Kidney (tissue), 22 donors: ENCODE measurements at places on chromosomes 16 and 17. TPM values are rescaled to one million over a fixed set of nuclear protein-coding genes. Genes with fewer than 3 reads are reported as not detected.

GRCh38 chr16:68344252-68344651 is 33.4 kb downstream of the PRMT7 start:
- H3K36me3 ChIP-seq, result peaks cover 3% of the 10 kb centered on the region
- no peak overlapping the region for H3K4me3 ChIP-seq
- no peak for DNase-seq
- H3K27ac ChIP-seq, result no peak overlapping the region
- H3K27me3 ChIP-seq, result no peaks in the 10 kb centered on the region

DNA sequence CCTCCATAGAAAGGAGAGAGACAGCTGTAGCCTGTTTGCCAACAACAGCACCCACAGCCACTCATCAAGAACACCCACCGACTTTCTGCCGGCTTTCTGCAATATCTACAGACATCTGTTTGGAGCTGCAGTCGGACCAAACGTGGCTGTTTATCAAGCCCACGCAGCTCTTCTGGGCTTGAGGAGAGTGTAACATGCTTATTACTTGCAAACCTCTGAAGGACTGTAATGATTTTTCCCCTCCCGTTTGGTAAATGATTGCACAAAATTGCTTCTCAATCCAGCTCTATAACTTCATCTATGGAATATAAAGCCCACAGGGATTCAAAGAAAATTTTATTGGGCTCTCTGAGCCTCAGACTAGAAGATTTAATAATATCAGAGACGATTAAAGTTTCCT is 100.5 kb downstream of the VAT1L start:
- no peaks in the 10 kb centered on the region for H3K27me3 ChIP-seq
- no peak overlapping the region for H3K27ac ChIP-seq
- no peak for DNase-seq
- H3K4me3 ChIP-seq, result no peak overlapping the region
- H3K4me1 ChIP-seq, result no peaks in the 10 kb centered on the region

DNA sequence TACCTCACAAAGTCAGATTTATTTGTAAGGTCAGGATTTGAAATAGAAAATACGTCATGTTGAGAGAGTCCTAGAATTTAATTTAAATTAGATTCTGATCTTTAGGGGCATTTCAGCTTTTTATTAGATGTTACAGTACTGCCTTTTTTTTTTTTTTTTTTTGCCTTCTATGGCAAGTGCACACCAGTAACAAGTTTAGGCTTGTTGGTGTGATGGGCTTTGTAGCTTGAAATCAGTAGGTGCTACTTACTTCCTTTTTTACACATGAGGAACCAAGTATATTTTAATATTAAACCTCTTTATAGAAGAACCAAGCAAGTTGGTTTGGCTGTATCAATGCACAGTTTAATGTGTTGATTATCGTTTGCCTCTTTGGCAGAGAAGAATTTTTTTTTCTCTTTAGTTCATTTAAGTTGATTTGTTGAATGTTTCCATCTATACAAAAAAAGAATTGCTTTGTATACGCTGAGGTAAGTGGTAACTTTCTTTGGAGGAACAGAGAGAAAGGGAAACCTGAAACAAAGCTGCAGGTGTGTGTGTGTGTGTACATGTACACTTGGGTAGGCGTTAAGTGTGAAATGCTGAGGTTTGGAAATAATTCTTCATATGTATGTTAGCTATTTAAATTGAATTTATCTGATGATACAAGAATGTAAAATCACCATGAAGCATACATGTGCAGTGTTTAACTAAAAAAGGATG is 15.7 kb downstream of the RBL2 start:
- no peak for DNase-seq
- no peaks in the 10 kb centered on the region for H3K4me1 ChIP-seq
- no peaks in the 10 kb centered on the region for H3K27me3 ChIP-seq
- H3K4me3 ChIP-seq, result no peak overlapping the region
- H3K36me3 ChIP-seq, result peaks cover 16% of the 10 kb centered on the region

The PRM1 gene
- not detected for total RNA-seq

The MYH8 gene
- 0.28 TPM for total RNA-seq

The PRSS33 gene
- not detected for total RNA-seq

The JPH3 gene
- 0.69 TPM for total RNA-seq

The KRTAP16-1 gene
- not detected for total RNA-seq
